Activated naive CD8-positive, alpha-beta T cell treated with anti-CD3 and anti-CD28 coated beads, Interleukin-2, amount 10 ng/mL, durations not matched to agents 7 days and 5 days (primary cell): ENCODE measurements at places on chromosomes 12 and 14.

- no peak for DNase-seq
These were observed 27.5 kb upstream of the PLEKHG7 start for GRCh38 chr12:92675092-92675865.

GRCh38 chr14:51963286-51963685 lies 26.1 kb upstream of the RTRAF start:
- no peak for DNase-seq

DNA sequence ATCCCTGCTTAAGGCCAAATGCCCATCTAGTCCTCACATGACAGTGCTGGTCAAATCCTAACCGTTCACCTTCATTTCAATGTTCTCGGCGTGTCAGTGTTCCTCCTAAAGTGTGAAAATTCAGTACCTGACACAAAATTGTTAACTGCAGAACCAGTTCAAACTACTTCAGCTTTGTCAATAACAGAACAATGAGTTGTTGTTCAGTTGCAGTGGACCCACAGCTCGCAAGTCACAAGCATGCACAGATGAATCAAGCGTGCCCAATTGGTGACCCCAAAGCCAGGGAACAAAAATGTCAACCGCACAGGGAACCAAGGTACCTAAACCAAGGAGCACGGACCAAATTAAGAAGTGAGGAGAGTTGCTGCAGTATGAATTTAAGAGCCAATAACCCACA lies 23.2 kb downstream of the NRDE2 start:
- DNase-seq, result no peak

- no peak for DNase-seq
These were observed 29.7 kb downstream of the LGR5 start for GRCh38 chr12:71469258-71469750.

GRCh38 chr14:67221248-67221981 lies 19.8 kb upstream of the PALS1 start:
- no peak for DNase-seq
